ENCODE measurements at places on chromosomes 11 and 22. TPM values are rescaled to one million over a fixed set of nuclear protein-coding genes. Genes with fewer than 3 reads are reported as not detected.
A peak's percentile ranks its signal among the peaks of the same experiment; 100 is the strongest.

DNA sequence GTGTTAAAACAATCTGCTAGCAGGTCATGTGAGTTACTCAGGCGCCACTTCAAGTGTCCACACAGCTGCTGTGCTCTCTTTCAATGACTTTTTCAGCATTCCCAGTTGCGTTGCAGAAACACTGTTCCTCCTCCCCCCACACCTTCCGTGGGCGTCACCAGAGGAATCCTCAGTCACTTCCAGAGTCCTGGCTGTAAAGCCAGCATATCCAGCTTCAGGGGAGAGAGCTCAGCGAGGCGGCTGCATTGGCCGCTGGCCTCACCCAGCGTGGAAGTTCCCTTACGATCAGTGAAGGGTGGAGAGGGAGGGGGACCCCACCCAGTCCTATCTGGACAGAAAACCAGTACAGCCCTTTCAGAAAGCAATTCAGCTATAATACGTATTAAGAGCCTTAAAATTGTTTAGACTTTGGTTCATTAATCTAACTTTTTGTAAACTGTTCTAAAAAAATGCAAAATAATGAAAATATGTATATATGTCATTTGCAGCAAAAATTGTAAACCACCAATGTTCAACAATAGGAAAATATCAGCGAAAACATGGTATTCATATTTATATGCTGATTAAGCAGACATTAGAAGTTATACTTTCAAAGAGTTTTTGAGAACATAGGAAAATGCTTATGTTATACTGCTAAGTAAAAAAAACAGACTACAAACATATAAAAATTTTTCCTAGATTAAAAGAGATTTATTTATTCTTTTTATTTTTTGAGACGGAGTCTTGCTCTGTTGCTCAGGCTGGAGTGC is 2.8 kb upstream of the ANO9 start:
- H3K36me3 ChIP-seq: no peaks in the 10 kb centered on the region
- H3K27ac ChIP-seq: no peak overlapping the region
- no peak for DNase-seq

- H3K4me3 ChIP-seq: no peak overlapping the region
- no peaks in the 10 kb centered on the region for H3K27me3 ChIP-seq
- H3K27ac ChIP-seq: no peak overlapping the region
- peaks cover 3% of the 10 kb centered on the region for H3K36me3 ChIP-seq
- DNase-seq: no peak
Observed at GRCh38 chr11:107547961-107548360, 17.6 kb downstream of the ALKBH8 start.

DNA sequence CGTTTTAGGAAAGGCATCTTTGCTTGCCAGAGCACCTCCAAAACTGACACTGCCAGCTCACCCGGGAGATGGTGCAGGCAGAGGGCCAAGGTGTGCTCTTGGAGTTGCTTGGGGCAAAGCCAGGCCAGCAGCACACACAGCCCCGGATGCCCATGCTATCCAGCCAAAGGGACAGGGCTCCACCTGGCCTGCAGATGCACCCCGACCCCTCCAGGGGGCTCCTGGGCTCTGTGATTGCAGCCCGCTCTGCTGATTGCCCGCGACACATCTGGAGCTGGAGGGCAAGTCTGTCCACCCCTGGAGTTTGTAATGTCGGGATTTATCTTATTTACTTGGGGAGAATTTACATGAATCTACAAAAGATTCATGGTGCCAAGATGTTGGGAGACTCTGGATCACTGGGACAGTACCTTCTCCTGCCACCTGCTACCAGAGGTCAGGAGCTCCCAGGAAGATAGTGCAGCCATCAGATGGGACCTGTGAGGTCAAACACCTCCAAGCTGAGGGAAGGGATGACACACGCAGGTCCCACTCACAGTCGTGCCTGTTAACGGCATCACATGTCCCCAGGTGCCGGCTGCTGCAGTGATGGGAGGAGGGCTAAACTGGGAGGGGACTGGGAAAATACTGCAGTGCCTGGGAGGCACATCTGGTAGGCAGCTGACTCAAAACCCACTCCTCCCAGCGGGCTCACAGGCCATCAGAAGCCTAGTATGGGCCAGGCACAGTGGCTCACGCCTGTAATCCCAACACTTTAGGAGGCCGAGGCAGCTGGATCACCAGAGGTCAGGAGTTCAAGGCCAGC is 17.2 kb downstream of the CBX7 start:
- no peak overlapping the region for H3K27ac ChIP-seq
- H3K36me3 ChIP-seq: peaks cover 56% of the 10 kb centered on the region
- no peak overlapping the region for H3K4me3 ChIP-seq

GRCh38 chr22:43849731-43850130 is 12.6 kb downstream of the SULT4A1 start:
- no peak overlapping the region for H3K27ac ChIP-seq
- H3K36me3 ChIP-seq: no peaks in the 10 kb centered on the region
- no peaks in the 10 kb centered on the region for H3K4me1 ChIP-seq
- no peak overlapping the region for H3K4me3 ChIP-seq

GRCh38 chr11:35065566-35065965 is 73.4 kb upstream of the CD44 start:
- no peak for DNase-seq
- H3K27me3 ChIP-seq: no peaks in the 10 kb centered on the region
- H3K4me1 ChIP-seq: no peaks in the 10 kb centered on the region
- no peaks in the 10 kb centered on the region for H3K36me3 ChIP-seq

DNA sequence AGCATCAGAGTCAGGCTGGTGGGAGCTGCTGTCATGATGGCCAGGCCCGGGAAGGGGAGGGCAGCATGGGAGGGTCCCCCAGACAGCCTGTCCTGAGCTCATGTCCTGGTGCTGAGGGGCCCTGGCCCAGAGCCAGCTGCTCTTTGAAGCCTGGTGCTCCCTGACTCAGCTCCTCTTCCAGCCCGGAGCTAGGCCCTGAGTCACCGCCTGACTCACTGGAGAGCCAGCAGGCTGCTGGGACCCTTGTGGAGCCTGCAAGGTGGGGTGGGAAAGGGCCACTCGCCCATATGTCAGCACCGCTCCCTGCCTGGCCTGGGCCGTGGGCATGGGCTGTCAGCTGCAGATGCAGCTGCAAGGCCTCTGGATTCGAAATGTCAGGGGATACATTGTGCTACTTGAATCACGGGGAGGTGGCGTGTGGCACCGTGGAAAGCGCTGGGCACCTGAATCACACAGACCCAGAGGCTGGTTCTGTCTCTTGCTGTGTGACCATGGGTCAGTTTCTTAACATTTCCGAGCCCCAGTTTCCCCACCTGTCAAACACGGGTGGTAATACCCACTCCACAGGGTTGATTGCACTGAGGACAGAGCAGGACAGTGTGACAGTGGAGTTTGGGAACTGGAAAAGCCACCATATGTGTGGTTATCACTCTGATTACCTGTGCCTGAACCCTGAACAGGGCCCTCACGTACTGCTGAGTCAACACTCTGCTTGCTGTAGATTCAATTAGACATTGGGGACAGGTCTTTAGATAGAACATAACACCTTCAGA is 4.4 kb downstream of the CACNA1I start:
- H3K4me3 ChIP-seq: no peak overlapping the region
- no peaks in the 10 kb centered on the region for H3K4me1 ChIP-seq
- H3K27me3 ChIP-seq: peaks cover 7% of the 10 kb centered on the region
- no peak overlapping the region for H3K27ac ChIP-seq
- H3K36me3 ChIP-seq: no peaks in the 10 kb centered on the region
- no peak for DNase-seq

DNA sequence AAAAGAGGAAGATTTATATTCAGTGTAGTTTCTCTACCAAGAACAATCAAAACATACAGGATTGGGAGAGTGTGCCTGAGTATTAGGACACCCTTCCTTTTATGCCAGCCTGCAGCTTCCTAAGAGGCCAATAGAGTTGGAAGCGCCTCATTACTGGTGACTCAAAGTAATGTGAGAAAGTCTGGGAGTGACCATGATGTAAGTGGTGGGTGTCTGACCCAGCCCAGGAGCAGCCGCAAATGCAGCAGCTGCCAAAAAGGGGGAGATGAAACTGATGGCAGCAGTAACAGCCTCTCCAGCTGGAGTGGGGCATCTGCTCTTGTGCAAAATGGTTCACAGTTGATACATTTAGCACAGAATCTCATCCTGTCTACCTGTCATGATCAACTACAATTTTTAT is 62.0 kb downstream of the ZNF280B start:
- DNase-seq: no peak
- no peak overlapping the region for H3K4me3 ChIP-seq
- H3K27me3 ChIP-seq: peaks cover 6% of the 10 kb centered on the region
- no peaks in the 10 kb centered on the region for H3K4me1 ChIP-seq
- H3K36me3 ChIP-seq: no peaks in the 10 kb centered on the region

- H3K27ac ChIP-seq: peak overlapping the region; percentile 27
- peaks cover 36% of the 10 kb centered on the region for H3K36me3 ChIP-seq
- DNase-seq: no peak
- no peaks in the 10 kb centered on the region for H3K27me3 ChIP-seq
- peaks cover 95% of the 10 kb centered on the region for H3K4me1 ChIP-seq
Observed at GRCh38 chr11:114129142-114129541, 69.6 kb downstream of the ZBTB16 start.

- DNase-seq: no peak
- no peak overlapping the region for H3K4me3 ChIP-seq
- peaks cover 5% of the 10 kb centered on the region for H3K4me1 ChIP-seq
- H3K36me3 ChIP-seq: peaks cover 85% of the 10 kb centered on the region
Observed at GRCh38 chr11:88327061-88327460, 10.5 kb downstream of the CTSC start.

GRCh38 chr11:72831521-72832300 is 17.5 kb downstream of the ATG16L2 start:
- H3K4me3 ChIP-seq: no peak overlapping the region
- no peaks in the 10 kb centered on the region for H3K36me3 ChIP-seq
- H3K27me3 ChIP-seq: no peaks in the 10 kb centered on the region
- peak; percentile 91 for DNase-seq

DNA sequence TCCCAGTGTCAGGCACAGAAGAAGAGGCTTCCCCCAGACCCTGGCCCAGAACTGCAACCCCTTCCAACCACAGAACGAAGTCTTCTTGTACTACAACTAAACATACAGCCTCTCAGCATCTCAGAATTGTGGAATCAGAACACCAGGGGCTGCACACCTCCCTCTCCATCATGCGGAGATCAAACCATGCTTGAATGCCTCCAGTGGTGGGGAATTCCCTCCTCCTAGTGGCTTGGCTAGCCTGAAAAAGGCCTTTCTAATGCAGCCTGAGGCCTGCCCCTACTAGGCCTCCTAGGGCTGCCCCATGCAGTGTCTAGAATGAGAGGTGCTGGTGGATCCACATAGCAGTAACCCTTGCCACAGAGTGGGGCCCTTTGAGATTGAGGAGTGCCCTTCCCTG is 62.7 kb downstream of the WNT7B start:
- H3K27ac ChIP-seq: no peak overlapping the region
- no peaks in the 10 kb centered on the region for H3K27me3 ChIP-seq
- H3K4me1 ChIP-seq: no peaks in the 10 kb centered on the region
- H3K36me3 ChIP-seq: no peaks in the 10 kb centered on the region

DNA sequence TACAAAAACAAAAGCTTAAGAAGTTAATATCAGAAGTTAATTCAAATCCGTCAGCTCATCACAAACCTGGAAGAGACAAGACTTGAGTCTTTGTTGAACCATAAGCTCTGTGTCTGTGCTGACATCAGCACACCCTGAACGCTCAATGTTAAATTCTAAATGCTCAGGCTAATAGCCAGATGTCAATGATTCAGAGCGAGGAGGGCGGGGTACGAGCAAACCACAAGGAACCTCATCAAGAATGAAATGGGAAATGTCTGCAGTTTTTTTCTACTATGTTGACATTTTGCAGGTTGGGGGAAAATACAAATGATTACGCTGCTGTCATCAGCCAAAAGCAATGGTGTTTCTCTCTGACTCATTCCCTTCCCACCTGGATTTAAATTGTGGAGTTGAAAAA is 1057.2 kb downstream of the NTM start:
- no peak for DNase-seq
- H3K4me3 ChIP-seq: no peak overlapping the region
- no peaks in the 10 kb centered on the region for H3K36me3 ChIP-seq
- no peaks in the 10 kb centered on the region for H3K4me1 ChIP-seq
- H3K27ac ChIP-seq: no peak overlapping the region

DNA sequence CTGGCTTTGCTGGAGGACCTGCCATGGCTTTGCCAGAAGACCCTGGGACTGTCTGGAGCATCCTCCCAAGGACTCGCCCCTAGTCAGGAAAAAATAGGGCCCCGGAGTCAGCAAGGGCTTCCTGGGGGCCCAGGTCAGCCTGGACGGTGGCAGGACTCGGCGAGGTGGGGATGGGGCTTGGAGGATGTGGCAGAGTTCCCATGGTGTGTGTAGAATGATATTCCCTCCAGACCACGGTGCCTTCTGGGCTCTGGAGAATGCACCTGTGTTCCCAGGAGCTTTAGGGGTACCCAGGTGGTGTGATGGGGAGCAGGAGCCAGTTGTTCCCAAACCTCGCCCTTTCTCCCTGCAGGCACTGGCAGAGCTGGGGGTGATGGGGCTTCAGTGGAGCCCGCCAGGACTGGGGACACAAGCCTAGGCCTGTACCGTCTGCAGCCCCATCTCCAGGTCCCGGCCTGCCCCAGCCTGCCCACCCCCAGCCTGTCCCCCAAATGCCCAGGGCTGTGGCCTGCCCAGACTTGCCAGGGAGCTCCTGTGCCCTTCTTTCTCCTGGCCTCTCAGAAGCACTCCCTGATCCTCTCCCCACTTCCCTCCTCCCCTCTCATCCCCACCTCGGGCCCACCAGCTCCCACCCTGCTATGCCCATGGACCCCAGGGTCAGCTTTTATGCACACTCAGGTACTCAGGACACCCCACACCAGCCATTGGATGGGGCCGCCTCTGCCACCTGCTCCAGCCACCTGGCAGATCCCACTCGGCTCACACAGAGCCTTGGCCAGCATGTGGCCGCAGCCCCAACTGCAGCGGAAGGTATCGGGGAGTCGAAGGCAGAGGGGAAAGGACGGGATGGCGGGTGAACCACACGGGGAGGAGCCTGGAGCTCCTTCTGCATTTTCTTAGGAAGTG is 82.1 kb downstream of the CDKN1C start:
- no peak overlapping the region for H3K4me3 ChIP-seq
- peaks cover 26% of the 10 kb centered on the region for H3K4me1 ChIP-seq
- H3K27ac ChIP-seq: no peak overlapping the region
- H3K36me3 ChIP-seq: no peaks in the 10 kb centered on the region
- no peaks in the 10 kb centered on the region for H3K27me3 ChIP-seq

DNA sequence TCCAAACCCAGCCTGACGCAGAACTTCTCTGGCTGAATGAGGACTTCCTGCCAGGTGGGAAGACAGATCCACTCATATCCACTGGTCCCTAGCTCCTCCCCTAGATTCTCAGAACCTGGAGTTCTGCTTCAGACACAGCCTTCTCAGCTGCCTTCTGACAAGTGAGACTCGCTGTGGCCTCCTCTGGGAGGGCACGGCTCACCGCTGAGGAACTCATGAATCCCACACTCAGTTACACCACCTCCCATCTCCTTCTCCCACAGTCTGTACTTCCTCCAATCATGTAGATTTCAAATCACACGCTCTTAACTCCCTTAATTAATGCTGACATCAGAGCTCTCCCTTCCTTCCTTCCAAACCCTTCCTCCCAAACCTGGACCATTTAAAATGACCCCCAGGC is 86.4 kb upstream of the TMEM45B start:
- no peak overlapping the region for H3K27ac ChIP-seq
- DNase-seq: no peak
- H3K36me3 ChIP-seq: no peaks in the 10 kb centered on the region
- H3K4me1 ChIP-seq: no peaks in the 10 kb centered on the region
- H3K4me3 ChIP-seq: no peak overlapping the region
- H3K27me3 ChIP-seq: peaks cover 14% of the 10 kb centered on the region

The KRTAP5-8 gene
- not detected for total RNA-seq

The TMEM86A gene
- total RNA-seq: 4.7 TPM

The YPEL1 gene
- 7.3 TPM for total RNA-seq

The IGSF9B gene
- 55.6 TPM for total RNA-seq

The GLYAT gene
- total RNA-seq: 2.7 TPM

The GRAP2 gene
- 1.7 TPM for total RNA-seq

The FERMT3 gene
- total RNA-seq: 6.0 TPM

The PRR5L gene
- total RNA-seq: 3.9 TPM

The RTN4RL2 gene
- 1.1 TPM for total RNA-seq

The OR6A2 gene
- total RNA-seq: 0.29 TPM

The RAG2 gene
- total RNA-seq: not detected

Data from heart left ventricle (tissue), 16 donors.